Endothelial cell (in vitro differentiated cells): ENCODE measurements at places on chromosomes 12 and 14. TPM values are rescaled to one million over a fixed set of nuclear protein-coding genes. Genes with fewer than 3 reads are reported as not detected.

DNA sequence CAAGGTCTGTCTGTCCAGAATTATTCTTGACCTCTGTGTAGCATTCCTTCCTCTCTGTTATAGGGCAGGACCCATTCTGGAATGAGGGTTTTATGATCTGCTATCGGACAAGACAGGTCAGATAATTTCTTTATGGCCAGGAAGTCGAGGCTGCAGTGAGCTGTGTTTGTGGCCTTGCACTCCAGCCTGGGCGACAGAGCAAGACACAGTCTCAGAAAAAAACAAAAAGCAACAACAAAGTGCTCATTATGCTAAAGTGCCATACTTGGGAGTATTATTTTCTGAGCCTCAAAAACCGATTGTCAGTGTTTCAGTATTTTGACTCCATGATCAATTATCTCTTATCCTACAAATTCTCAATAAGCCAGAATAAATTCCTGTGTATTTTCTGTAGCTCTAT lies 4.1 kb downstream of the CIPC start:
- no peak overlapping the region for H3K4me3 ChIP-seq
- peaks cover 5% of the 10 kb centered on the region for H3K36me3 ChIP-seq
- no peak for DNase-seq
- H3K27me3 ChIP-seq = peaks cover 16% of the 10 kb centered on the region
- H3K27ac ChIP-seq = peak overlapping the region; percentile 45

DNA sequence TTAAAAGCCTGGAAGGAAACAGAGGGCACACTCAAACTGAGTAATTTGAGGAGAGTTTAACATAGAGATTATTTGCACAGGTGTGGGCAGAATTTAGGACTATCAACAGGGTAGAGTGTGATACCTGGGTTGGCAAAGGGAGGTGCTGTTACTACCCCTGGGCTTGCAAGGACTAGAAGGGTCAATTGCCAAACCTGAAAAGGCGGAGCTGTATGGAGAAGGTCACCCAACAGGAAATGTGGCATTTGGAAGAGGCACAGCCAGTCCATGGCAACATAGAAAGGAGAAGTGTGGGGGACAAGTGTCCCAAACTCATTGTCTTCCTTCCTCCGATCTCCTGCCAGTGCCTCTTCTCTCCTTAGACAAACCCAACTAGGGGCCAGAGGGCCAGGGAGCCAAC lies 21.6 kb upstream of the MED13L start:
- H3K4me1 ChIP-seq = no peaks in the 10 kb centered on the region
- no peak overlapping the region for H3K27ac ChIP-seq
- peaks cover 3% of the 10 kb centered on the region for H3K27me3 ChIP-seq
- no peak for DNase-seq
- no peak overlapping the region for H3K4me3 ChIP-seq
- H3K36me3 ChIP-seq = no peaks in the 10 kb centered on the region

GRCh38 chr12:127771546-127771945 lies 495.4 kb upstream of the TMEM132C start:
- peaks cover 21% of the 10 kb centered on the region for H3K36me3 ChIP-seq
- no peak for DNase-seq
- H3K4me3 ChIP-seq = no peak overlapping the region
- no peak overlapping the region for H3K27ac ChIP-seq
- peaks cover 4% of the 10 kb centered on the region for H3K27me3 ChIP-seq

DNA sequence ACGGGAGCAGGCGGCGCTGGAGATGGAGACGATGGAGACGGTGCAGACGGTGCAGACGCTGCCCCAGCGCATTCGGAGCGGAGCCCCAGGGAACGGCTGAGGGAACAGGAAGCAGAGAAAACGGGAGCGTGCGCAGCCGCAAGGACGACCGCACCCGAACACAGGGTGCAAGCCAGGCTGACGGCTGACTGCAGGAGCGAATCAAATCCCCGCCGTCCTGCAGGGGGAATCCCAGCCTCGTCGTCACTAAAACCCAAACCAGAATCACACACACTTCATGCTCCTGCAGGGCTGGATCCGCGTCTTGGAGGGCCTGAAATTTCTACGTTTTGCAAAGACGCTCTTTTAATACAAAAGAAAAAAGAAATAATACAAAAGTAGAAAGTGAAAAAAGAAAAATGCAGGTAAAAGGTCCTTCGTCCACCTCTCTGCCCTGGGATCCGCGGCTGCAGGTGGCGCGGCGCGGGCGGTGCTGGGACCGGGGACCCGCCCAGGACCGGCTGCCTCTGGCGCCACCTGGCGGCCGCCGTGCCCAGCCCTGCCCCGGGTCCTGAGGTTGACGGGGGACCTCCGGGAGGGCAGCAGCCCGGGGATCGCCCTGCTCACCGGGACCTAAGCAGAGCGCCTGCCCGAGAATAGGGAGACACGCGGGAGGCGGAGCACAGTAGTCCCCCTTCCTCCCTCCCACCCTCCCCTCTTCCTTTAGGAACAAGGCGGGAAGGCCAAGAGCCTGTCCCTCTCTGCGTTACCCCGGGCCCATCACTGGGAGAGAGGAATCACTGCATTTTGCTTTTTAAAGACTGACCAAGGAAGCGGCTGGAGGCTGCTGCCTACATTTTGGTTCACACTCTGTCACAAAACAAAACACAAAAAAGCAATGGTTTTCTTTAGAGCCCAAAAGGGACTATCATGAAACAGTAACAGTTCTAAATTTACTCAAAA lies 20.1 kb downstream of the STX2 start:
- H3K4me3 ChIP-seq = peak overlapping the region; percentile 25
- peaks cover 6% of the 10 kb centered on the region for H3K36me3 ChIP-seq
- H3K4me1 ChIP-seq = peaks cover 4% of the 10 kb centered on the region
- H3K27ac ChIP-seq = no peak overlapping the region
- peak; percentile 88 for DNase-seq

CMKLR1 gene
- 0.51 TPM for total RNA-seq

DUSP6 gene
- total RNA-seq = 232 TPM
